Placental pericyte (primary cell): ENCODE measurements at places on chromosomes 1 and 21. TPM values are rescaled to one million over a fixed set of nuclear protein-coding genes. Genes with fewer than 3 reads are reported as not detected.

The CAMK1G gene
- 0.66 and 10.6 TPM in 2 replicates for total RNA-seq

The HUNK gene
- total RNA-seq: 0.43 TPM in 1 of 2 replicates, not detected in the other

The SYTL1 gene
- 0.44 TPM in 1 of 2 replicates, not detected in the other for total RNA-seq

The ZBTB48 gene
- 11.5 and 14.4 TPM in 2 replicates for total RNA-seq

The DDR2 gene
- total RNA-seq: 190 and 287 TPM in 2 replicates

The NKAIN1 gene
- 1.4 TPM in 1 of 2 replicates, not detected in the other for total RNA-seq

The GJA9 gene
- not detected in 2 replicates for total RNA-seq

The MKNK1 gene
- 19.2 and 21.4 TPM in 2 replicates for total RNA-seq

The ADAMTS5 gene
- total RNA-seq: 7.7 and 14.9 TPM in 2 replicates

The MPL gene
- total RNA-seq: 0.86 TPM in 1 of 2 replicates, not detected in the other

The TTC39A gene
- 0.29 and 0.66 TPM in 2 replicates for total RNA-seq

The KPRP gene
- total RNA-seq: not detected in 2 replicates
